Lower lobe of right lung (tissue), 2 donors: ENCODE measurements at places on chromosomes 16 and 17.

DNA sequence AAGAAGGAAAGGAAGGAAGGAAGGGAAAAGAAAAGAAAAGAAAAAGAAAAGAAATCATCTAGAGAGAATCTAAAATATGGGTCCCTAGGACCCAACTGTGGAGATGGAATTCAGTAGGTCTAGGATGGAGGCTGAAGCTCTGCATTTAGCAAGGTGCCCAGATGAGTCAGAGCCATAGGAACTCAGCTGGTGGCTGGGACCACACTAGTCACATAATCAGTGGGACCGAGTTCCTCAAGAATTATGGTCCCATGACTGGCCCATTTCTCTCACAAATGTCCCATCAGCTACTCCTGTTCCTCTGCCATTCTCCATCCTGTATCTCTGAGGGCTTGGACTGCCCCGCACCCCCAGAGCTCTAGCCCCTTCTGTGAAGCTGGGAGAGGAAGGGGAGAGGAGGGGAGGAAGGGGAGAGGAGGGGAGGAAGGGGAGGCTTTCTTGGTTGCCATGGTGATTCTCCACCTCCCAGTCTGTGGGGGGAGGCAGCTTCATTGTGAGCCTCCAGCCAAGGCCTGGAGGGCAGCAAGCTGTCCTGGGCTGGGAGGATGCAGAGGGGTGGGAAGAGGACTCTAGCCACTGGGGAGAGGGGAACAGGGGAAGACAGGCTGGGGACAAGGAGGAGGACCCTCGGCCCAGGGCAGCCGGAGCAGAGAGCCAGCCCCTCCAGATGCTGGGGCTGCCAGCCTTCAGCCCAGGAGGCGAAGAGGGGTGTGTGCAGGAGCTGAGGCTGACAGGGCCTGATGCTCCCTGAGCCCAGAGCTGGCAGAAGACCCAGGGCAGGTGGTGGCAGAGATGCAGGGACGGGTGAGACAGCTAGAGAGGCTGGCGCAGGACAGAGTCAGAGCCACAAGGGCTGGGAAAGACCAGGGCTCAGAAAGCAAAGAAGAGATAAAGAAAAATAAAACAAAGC lies 37.8 kb upstream of the LHX1 start:
- DNase-seq, result no peak

GRCh38 chr17:14004927-14005620 lies 64.2 kb upstream of the COX10 start:
- no peak for DNase-seq

DNA sequence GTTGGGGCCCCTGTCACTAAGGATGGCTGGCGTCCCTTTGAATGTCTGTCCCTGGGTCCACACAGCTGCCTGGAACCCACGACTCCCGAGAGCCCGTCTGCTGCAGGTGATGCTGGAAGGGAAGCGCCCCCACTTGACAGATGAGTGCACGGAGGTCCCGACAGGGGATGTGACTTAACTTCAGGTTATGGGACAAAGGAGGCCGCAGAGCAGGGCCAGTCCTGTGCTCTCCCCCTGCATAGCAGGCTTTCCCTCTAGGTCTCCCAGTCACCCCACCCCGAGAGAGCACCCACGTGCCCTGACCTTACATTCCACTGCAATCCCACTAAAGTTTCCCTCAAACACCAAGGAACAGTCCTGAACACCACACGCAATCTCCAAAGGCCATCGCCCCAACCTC lies 6.0 kb upstream of the RCVRN start:
- no peak for DNase-seq

DNA sequence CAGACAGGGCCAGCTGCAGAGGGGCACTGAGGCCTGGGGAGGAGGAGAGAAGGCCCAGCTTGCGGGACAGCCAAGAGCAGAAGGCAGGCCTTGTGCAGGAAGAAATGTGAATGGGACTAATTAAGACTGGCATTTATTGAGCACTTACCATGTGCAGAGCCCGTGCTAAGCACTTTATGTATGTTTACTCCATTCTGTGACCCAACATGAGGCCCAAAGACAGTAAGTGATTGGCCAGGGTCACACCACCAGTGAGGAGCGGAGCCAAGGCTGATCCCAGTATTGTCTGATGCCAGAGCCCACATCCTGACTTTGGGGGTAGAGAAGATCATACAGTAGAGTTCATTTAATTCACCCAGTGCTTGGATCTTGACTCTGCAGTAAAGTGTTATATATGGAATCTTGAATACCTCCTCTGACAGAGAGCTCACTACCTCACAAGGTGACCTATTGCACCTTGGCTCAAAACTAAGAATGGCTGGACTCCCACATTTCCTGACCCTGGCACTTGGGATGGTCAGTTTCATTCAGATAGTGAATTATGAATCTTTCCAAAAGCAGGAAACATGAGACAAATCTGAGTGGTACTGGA lies 13.6 kb downstream of the KATNB1 start:
- peak; percentile 3 for DNase-seq

DNA sequence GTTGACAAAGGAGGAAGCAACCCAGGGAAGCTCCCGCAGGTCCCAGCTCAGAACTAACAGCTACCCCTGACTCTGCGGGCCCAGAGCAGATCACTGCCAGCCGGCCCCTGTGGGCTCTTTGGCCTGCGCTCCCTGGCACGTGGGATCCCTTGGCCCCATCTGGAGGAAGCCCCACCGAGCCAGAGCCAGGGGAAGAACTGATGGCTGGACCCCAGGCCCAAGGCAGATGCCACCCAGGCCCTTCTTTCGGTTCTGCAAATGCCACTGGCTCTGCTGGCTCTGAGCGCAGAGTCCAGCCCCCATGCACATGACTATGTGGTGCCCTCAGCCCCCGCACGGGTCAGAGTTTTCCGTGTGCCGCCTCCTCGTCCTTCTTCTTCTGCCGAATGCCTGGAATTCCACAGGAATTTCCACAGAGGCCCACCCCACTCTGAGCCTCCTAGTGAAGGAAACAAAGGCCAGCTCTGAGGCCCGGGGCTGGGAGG lies 35.8 kb upstream of the SNN start:
- DNase-seq, result peak; percentile 75

DNA sequence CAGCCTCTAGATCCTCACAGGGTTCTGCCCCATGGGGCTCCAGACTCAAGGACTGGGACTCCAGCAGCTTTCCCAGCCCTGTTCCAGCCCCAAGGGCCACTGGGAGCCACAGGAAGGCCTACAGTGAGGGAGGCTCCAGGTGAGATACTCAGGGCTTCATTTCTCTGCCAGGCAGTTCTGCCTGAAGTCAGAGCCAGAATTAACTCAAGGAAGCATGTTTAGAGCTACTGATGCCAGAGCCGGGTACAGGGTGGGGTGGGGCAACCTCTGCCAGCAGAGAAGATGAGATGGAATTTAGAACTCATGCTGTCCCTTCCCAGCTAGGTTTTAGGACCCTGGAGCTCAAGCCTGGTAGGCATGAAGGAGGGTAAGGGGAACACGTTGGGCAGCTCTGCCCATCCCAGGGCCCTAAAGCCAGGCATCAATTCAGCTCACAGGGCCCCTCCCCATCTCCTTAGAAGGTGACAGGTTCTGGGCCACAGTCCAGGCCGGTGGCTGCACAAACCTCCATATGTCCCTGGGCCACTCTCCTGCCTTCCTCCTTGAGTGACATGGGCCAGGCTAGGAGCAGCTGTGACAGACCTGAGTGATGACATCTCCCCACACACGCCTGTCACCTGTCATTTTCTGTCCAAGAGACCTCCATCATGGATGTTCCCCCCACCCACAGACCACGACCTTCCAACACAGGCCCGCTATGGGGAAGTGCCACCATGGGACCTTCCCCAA lies 24.5 kb upstream of the SPPL2C start:
- no peak for DNase-seq

GRCh38 chr16:55203570-55203969 lies 120.4 kb upstream of the IRX6 start:
- DNase-seq, result no peak

DNA sequence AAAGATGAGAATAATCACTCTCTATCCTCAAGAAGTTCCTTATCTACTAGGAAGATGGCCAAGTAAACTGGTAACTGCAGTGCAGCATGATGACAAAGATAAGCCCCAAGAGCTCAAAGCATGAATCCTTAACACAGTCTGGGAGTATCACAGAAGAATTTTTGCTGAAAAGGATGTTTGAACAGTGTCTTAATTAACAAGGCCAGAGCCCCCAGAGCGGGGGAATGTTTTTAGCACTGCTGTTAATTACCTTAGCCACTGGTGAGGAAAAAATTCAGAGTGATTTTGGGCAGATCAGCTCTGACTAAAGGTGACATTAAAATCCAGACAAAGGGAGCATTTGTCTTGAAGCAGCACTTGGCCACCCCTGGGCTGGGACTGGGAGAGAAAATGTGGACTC lies 30.1 kb downstream of the ADAMTS18 start:
- no peak for DNase-seq

GRCh38 chr17:15947976-15948752 lies 3.2 kb downstream of the ADORA2B start:
- no peak for DNase-seq

GRCh38 chr16:12339686-12340085 lies 363.2 kb downstream of the SNX29 start:
- DNase-seq, result no peak

- no peak for DNase-seq
Observed at GRCh38 chr17:8062807-8063483, 24.1 kb downstream of the ALOX15B start.

- no peak for DNase-seq
Observed at GRCh38 chr17:79843474-79843815, 4.2 kb upstream of the CBX4 start.

GRCh38 chr16:78286065-78286464 lies 186.6 kb downstream of the WWOX start:
- DNase-seq, result no peak

DNA sequence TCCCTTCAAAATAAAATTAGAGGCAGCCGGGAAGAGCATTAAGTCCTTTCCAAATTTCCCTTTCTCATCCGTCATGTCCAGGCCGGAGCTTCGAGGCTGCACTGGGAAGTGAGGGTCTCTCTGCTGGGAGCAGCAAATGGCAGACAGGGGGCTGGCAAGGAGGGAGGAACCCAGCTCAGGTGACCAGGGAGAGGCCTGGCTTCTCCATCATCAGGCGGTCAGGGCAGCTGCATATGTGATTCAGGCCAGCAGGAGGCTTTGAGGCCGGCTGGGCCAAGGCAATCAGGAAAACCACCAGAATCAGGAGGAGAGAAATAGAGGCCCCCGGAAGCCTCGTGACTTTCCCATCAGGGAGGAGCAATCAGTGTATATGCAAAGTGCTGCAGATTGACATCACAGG lies 85.0 kb upstream of the RPL38 start:
- no peak for DNase-seq

DNA sequence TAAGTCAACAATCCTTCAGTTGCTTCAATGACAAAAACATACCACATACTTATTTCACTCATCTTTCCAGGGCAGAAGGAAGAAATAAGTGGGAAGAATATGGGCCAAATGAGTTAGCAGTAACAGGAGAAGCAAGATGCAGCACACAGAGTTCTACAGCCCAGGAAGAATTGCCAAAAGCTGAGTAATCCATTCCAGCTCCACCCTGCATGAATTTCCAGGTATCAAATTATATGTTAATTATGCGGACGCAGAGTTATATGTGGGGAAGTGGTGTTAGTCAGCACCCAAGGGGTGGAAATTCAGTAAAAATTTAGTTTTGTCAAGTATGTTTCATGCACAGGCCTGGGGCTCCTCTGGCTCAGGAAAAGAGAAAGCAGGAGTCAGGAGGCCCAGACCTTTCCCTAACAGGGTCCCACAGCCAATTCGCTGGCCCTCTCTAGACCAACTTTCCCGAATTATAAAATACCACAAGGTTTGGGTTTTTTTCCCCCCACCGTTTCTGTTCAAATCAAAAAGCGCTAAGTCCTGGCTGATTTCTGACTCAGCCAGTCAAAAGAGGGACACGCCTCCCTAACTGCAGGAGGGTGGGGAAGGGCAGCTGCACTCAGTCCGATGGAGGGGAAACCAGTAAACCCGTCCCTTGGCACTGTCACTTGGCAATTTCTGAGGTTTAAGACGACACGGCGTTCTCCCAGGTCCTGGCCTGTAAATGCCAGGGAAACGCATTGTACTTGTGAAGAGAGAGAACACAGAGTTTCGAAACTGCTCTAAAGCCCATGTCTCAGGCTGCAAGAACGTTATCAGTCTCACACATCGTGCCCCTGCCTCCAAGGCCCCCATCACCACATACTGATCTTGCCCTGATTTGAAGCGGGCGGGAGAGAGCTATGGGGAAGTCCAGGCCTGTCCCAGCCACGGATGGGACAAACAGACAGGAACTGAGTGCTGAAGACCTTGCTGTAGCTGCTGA lies 58.1 kb downstream of the ZFHX3 start:
- no peak for DNase-seq

DNA sequence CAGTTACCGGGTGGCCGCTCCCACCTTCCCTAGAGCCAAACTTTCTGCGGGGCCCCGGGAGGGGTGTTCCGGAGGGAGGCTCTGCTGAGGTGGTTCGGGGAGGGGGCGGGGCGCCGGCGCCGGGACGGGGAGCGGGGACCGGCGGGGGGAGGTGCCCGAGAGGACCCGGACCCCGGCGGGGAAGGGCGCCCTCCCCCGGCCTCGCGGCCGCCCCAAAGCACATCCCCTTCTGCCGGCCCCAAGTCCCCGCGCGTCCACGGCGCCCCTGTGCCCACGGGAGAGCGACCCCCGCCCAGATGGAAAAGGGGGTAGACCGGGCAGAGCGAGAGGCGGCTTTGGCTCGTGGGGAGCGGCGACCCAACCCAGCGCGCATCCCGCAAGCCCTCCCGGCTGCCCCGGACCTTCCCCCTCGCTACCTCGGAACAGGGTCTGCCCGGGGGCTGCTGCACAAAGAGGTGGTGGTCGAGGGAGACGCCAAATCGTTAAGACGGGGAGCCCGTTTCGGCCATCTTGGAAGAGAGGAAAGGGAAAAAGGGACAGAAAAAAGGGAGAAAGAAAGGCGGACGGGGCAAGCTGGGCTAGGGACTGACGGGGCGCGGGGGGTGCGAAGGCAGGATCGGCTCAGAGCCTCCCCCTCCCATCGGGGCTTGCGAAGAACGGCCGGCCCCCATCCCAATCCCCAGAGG lies 530 bp downstream of the PCGF2 start:
- peak; percentile 63 for DNase-seq

GRCh38 chr16:79480056-79480455 lies 120.5 kb downstream of the MAF start:
- no peak for DNase-seq

- no peak for DNase-seq
Observed at GRCh38 chr17:4715063-4715744, 4.8 kb downstream of the ARRB2 start.

DNA sequence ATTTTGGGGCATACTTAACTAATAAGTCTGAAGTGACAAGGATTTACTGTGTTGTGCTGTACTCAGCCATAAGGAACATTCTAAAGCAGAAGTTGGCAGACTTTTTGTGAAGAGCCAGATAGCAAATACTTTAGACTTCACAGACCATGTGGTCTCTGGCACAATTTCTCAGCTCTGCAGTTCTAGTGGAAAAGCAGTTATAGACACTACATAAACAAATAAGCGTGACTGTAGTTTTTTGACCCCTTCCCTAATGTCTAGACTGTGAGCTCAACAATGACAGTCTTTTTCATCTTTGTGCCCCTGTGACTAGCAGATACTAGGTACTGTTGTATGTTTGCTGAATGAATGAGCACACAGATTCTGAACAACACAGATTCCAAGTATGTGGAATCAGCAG lies 4.9 kb downstream of the RPAIN start:
- DNase-seq, result no peak

- no peak for DNase-seq
Observed at GRCh38 chr16:23152386-23153178, 3.3 kb upstream of the USP31 start.

- no peak for DNase-seq
Observed at GRCh38 chr17:72613396-72613795, 479.1 kb downstream of the SLC39A11 start.
